WERI-Rb-1 (cell line): ENCODE measurements at places on chromosomes 4 and X.
A peak's percentile ranks its signal among the peaks of the same experiment; 100 is the strongest.

GRCh38 chrX:148448686-148449085, 51.7 kb upstream of the AFF2 start:
- DNase-seq = no peak

- no peak for DNase-seq
Observed at GRCh38 chrX:15501506-15501905, 899 bp downstream of the BMX start.

DNA sequence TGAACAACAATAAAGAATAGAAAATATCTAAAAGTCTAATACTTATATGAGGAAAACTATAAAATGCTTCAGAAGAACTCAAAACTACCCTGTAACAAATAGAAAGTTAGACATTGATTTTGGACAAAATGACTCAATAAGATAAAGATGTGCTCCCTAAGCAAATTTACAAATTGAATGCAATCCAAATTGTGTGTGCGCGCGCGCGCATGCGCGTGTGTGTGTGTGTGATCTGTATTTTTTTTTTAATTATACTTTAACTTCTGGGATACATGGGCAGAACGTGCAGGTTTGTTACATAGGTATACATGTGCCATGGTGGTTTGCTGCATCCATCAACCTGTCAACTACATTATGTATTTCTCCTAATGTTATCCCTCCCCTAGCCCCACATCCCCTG, 320.8 kb upstream of the INTU start:
- no peak for DNase-seq

DNA sequence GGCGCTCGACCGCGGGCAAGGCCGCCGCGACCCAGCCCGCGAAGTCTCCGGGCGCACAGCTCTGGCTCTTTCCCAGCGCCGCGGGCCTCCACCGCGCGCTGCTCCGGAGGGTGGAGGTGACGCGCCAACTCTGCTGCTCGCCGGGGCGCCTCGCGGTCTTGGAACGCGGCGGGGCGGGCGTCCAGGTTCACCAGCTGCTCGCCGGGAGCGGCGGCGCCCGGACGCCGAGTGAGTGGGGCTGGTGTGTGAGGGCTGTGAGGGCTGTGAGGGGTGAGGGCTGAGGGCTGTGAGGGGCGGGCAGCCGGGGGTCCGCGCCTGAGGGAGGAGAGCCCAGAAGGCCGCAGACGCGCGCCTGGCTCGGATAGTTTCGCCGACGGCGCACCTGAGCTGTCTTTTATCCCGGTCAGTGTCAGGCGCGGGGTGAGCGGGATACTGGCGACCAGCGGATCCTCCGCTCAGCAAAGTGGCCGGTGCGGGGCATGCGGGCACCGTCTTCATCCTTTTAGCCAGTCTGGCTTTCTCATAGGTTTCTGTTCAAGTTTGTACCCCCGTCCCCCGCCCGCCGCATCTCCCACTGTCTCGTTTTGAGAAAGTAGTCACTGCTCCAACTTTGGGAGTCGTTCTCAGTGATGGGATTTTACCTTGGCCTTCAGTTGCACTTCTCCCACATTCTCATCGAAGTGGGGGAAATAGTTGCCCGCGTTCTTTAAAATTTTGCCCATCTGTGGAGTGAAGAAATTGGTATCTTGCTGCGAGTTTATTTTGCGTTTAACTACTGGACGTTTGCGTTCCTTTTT, 586 bp downstream of the HERC5 start:
- DNase-seq = peak; percentile 42

DNA sequence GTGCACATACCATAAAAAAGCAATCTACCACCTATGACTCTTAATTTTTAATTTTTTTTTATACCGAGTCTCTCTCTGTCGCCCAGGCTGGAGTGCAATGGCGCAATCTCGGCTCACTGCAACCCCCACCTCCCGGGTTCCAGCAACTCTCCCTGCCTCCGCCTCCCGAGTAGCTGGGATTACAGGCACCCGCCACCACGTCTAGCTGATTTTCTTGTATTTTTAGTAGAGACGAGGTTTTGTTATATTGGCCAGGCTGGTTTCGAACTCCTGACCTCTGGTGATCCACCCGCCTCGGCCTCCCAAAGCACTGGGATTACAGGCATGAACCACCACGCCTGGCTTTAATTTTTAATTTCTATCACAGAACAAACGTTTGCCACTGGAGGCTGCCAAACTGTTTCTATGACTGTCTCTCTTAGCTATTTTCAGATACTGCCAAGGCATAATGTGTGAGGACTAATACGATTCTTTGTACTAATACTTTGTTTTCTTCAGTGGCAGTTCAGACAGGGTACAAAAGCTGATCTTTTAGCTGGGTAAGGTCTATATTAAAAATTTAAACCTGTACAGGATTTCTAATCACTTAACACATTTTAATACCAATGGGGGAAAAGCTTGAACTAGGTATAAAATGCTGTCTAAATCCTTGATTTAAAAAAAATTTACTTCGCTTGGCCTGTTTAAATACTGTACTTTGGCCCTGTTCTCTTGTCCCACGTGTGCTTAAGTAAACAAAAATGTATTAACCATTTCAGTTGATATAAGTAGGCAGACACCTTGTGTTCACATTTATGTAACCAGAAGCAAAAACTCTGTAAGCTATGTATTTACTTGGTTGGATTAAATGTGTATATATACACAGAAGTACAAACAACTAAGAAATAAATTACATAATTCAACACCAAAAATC, 2.3 kb downstream of the PGRMC2 start:
- DNase-seq = no peak

DNA sequence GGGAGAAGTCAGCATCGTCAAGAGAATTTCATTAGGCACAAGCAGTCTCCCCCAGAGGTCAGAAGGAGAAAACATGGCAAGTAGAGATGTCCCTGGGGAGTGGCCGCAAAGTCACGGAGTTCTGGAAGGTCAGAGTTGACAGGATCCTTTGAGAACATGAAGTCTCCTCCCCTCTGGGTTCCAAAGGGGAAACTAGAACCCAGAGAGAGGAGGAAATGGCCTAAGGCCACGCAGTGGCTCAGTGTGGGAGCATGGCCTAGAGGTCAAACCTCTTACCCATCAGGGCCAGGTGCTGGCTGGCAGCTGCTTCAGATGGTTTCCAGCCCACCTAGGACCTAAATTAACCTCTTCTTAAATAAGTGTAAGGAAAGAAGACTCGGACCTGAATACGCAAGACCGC, 884 bp downstream of the IDH3G start:
- no peak for DNase-seq

GRCh38 chrX:66018585-66019309, 21.1 kb downstream of the VSIG4 start:
- DNase-seq = no peak

- no peak for DNase-seq
Observed at GRCh38 chr4:48431401-48431800, 51.7 kb upstream of the SLC10A4 start.

- DNase-seq = no peak
Observed at GRCh38 chr4:137587796-137588195, 55.5 kb upstream of the PCDH18 start.

DNA sequence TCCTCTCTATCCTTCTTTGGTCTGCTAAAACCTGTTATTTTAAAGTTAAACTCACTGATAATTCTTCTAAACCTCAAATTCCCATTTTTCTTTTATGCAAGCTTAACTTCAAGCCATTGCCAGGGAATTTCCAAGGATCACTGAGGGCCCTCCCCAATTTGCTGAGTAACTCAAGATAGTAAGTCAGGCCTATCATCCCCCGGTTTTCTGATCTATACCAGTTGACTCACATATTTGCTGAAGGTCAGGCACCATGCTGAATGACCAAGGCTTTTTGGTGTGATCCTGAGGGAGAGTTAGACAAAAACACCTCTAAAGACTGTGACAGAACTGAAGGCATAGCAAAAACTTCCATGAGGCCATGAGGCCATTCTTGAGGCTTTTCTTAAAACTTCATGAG, 1301.9 kb downstream of the PCDH7 start:
- DNase-seq = no peak
